Stimulated activated CD8-positive, alpha-beta memory T cell treated with anti-CD3 and anti-CD28 coated beads, Interleukin-4, amount 100 ng/mL, for 4 hours (primary cell): ENCODE measurements at places on chromosomes 13 and 19.

DNA sequence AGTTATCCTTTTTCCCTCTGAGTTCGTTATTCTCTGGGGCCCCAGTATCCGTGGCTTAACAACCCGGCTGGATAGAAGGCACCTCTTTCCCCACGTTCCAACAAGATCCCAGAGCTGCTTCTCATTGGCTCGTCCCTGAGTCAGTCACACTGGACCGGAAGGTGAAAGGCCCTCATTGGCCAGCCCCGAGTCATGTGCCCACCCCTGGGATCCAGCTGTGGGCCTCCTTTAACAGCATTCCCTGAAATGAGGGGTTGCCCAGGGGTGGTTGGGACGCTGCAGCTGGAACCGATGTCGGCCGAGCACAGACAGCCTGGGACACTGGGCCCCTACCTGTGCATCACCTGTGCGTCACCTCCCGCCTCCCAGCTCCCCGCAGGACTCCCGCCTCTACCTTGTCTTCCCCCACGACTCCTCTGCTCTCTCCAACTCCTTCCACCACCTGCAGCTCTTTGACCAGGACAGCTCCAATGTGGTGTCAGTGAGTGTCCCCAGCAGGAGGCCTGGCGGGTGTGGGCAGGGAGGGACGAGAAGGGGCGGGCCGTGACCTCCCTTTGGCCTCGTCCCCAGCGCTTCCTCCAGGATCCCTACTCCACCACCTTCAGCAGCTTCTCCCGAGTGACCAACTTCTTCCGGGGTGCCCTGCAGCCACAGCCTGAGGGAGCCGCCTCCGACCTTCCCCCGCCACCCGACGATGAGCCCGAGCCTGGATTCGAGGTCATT, 4.3 kb downstream of the TBC1D17 start:
- DNase-seq: no peak

GRCh38 chr19:30856376-30856775, 484.2 kb downstream of the ZNF536 start:
- DNase-seq: no peak

DNA sequence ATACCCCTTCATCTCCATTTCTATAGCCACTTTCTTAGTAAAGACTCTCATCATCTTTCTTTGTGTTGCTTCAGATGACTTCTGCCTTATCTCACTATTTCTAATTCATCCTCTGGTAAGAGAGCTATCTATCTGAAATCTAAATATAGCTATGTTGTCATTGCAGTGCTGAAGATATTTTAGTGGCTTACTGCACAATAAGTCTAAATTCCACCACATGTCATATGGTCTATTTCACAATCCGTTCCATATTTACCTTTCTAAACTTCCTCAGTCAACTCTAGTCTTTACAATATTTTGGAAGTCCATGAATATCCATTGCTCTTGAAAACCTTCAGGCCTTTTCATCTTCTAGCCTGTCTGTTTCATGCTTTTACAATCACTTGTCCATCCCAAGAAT, 465.1 kb upstream of the SLC10A2 start:
- DNase-seq: no peak

DNA sequence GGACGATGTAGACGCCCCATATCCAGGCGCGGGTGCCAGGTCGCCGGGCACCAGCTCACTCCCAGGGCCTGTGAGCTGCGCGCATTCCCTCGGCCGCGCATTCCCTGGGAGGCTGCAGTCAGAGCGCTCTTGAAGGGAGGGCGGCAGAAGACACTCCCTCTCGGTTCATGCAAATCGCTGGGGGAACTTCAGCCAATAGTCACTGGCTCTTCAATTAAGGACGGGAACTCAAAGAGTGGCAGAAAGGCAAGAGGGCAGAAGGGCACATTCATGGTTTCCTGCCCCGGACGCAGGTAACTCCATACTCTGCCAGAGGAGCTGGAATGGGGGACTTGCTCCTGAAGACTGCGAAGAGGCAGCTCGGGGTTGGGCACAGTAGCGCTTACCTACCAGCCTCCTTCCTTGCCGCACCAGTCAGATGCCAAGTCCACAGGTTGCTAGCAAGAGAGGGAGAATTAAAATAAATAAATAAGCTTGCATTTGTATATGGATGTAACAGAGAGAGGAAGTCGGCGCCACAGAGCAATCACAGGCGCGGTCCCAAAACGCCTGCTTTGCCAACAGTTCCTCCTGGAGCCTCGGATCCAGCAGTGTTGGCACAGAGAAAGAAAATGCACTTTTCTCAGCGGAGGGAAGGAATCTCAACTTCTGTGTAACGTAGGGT, 459 bp downstream of the PCDH20 start:
- DNase-seq: no peak

GRCh38 chr13:21152251-21152899, 24.0 kb downstream of the SKA3 start:
- no peak for DNase-seq

GRCh38 chr19:3062165-3063105, at the start of gene TLE5:
TLE5 (minus strand) TSS chr19:3062495; CDS start chr19:3062200, 295 bp downstream.
- no peak for DNase-seq

DNA sequence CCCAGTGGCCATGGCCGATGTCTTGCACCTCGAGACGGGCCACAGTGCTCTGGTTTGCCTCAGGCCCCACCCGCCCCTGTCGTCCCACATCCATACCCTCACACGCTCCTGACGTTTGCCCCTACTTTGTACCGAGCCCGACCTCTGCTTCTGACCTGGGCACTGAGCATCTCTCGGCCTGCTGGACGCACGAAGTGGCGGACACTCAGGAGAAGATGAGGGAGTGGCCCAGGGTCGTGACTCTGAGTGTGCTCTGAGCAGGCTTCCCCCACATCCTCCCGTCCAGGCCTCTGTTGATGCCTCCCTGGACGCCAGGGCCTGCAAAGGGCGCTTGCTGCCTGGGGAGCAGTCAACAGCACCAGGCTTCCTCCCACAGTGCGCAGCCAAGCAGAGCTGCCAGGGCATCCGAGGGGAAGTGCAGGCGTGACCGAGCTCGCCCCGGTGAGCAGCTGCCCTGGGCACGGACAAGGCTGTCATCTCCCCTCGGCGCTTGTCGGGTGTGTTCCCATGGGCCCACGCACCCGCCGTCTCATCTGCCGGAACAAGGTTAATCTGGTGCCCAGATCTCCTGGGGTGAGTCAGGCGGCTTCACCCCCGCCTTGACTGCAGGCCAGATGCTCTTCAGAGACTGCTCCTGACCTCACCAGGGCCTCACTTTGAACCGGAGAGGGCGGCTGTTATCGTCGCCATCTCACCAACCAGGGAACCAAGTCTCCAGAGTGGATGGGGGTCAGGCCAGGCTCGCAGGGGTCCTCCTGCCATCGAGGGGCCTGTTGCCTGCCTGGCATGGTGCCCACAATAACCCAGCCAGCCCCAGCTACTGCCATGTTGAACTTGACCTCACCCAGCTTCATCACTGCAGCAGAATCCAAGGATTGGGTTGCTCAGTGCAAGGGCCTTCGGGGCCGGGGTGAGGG, 27.2 kb downstream of the COMP start:
- DNase-seq: no peak

DNA sequence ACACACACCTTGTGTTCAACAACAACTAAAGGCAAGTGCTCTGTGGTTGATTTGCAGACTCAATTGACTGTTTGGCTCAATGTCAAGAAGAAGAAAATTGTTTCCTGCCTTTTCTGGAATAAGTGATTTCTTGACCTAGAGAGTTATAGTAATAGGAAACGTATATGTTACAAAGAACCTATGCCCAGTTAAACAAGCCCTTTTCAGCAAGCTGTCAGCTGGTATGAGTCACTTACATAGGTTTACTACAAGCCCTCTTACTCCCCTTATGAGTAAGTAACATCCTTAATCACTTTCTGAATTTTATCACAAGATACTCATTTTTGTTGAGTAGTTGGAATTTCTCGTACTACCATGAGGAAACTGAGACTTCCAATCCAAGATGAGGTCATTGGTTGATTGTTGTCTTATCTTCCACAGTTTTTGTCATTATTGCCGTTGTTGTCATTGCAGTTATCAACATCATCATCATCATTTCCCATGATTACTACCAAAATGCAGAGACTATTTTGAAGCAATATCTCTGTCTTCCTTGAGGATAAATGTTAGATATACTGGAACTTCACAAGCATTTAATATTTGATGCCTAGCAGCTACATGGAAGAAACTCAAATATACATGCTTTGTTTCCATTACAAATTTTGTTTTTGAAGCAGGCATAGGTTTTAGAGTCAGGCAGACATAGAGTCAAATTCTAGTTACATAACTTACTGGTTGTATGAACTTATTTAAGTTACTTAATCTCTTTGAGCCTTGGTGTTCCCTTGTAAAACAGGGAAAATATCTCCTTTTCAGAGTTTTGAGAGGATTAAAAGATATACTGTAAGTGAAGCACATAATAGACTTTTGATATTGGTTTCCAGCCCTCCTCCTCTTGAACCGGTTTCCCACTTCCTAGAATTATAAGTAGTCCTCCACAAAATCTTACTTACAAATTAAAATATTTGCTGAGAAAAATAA, 106.0 kb downstream of the RAP2A start:
- DNase-seq: no peak

DNA sequence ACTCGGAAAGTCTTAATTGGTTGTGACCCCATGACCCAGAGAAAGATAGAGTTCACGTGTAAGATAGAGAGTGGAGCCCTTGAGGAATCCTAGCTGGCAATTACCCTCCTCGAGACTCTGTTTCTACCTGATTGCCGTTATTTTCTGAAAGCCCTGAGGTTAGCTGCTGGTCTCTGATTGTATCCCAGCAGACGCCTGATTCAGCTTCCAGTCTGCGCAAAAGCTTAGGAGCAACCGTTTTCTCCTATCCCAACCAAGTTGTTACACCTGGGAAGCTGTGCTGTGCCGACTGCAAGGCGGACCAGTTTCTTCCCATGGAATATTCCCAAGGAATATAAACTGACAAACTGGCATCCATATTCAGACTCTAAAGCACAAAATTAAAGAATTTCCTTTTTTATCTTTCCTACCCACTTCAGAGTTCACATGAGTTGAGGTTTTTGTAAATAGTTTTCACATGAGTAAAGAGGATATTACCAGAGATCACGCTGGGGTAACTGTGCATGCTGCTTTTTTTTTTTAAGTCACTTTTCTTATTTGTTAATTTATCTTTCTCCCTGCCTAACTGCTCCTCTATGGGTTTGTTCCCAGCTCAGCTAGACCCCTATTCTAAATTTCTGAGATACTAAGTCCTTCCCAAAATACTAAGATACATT, 1.5 kb upstream of the TRPC4 start:
- DNase-seq: no peak

DNA sequence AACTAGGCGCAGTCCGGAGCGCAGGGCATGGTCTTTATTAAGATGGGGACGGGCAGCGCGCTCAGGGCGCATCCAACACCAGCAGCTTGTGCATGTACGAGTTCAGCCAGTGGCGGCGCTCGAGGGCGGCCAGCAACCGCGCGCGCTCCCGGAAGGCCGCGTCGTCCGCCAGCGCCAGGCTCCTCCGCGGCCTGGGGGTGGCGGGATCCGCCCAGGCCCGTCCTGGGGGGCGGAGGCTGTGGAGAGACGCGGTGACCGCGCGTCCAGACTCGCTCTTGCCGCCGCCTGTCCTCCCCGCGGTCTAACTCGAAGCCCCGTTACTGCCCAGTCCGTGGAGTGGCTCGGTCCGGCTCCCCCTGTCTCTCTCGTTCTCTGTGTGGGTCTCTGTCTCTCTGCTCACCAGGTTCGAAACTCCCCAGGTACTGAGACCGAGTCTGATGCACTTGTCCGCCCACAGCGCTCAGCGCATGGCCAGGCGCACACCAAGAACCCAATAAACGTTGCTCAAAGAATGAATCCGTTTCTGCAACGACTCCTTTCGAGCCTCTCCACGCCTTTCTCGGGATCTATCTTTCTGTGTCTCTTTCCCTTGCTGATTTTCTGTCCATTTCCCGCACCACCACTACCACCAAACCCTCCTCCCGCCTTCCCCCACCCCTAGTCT, 702 bp downstream of the PTH2 start:
- DNase-seq: no peak

GRCh38 chr13:26486550-26486949, 70.9 kb upstream of the WASF3 start:
- DNase-seq: no peak

DNA sequence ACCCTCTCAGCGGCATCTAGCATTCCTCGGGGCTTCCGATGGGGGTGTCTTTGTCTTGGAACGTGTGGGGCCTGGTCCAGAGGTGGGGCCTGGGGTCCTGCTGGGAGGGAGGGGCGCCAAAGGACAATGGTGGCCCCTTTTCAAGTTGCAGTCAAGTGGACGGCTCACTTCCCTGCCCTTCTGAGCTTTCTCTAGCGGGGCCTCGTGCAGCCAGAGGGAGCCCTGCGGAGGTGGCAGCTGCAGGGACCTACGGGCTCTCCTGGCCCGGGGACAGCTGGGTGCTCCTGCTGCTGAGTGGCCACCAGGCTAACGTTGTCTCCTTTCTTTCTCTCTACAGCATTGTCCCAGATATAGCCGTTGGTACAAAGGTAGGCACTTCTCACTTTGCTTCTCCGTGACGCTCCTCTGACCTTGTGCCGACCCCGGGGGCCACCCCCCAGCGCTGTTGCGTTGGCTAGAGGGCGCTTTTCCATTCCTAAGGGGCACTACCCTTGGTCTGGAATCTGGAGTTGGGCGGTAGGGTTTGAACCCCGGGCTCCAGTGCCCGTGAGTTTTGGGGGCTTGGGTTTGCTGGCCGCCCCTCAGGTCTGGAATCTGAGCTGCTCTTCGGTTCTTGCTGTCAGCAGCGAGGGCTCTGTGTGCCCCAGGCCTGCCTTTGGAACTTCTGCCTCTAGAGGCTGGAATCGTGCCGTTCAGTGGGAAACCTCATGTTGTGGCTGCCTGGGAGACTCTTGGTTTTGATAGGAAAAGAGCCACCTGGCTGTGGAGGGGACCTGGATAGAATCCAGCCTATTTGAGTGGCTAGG, 2.0 kb downstream of the PTBP1 start:
- no peak for DNase-seq

GRCh38 chr19:45443462-45444317, 20.0 kb upstream of the ERCC1 start:
- no peak for DNase-seq

GRCh38 chr19:39082745-39083598, 1.2 kb upstream of the ACP7 start:
- no peak for DNase-seq

DNA sequence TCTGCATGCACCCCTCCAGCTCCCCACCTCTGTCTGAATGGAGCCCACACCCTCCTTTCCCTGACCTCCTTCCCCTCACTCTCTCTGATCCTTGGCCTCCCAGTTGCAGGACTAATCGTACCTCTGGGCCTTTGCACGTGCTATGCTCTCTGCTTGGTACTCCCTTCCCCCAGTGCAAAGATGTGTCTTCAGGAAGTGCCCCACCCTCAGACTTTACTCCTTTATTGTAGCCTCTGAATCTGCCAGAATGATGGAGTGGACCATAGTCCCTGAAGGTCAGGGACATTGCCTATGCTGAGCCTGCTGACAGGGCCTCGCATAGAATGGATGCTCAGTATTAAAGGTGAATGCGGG, 1.3 kb upstream of the JUND start:
- no peak for DNase-seq

- no peak for DNase-seq
These were observed 56.1 kb downstream of the DOCK9 start for GRCh38 chr13:98921786-98922185.

- DNase-seq: no peak
These were observed 20.2 kb downstream of the CERS1 start for GRCh38 chr19:18875726-18876125.

DNA sequence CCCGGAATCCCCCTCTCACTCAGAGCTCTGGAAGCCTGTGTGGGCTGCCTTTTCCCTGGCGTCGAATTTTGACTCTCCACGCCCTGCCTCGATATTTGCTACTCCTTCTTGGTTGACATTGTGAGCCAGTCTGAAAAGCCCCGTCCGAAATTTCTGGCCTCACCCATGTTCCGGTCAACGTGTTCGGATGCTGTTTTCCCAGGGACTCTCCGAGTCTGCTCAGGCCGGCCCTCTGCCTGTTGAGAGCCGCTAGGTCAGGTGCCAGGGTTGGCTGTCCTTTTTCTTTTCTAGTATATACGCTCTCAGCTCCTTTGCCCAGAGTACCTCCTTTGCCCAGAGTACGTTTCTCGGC, 6.8 kb upstream of the DGKH start:
- DNase-seq: no peak
